ENCODE measurements at places on chromosomes 3 and 15.

GRCh38 chr15:98785807-98786621 lies 137.7 kb downstream of the IGF1R start:
- DNase-seq: no peak

- DNase-seq: no peak
Observed at GRCh38 chr3:128490650-128490914, 2.4 kb downstream of the GATA2 start.

DNA sequence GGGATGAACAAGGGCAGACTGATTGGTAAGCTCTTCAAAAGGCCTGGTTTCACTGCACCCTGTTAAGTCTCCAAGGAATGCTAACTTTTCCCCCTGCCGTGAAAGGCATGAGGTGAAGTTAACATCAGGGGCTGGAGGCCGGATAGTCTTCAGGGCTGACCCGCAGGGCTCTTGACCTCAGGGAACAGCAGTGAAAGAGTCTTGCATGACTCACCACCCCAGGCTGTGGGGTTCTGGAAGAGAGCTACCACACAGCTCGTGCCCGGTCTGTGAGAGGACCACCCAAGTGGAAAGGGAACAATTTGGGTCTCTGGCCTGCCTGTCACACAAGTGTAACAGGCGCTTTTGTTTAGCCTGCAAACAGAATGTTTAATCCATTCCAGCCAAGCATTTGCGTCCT lies 504.9 kb downstream of the EDEM1 start:
- no peak for DNase-seq

DNA sequence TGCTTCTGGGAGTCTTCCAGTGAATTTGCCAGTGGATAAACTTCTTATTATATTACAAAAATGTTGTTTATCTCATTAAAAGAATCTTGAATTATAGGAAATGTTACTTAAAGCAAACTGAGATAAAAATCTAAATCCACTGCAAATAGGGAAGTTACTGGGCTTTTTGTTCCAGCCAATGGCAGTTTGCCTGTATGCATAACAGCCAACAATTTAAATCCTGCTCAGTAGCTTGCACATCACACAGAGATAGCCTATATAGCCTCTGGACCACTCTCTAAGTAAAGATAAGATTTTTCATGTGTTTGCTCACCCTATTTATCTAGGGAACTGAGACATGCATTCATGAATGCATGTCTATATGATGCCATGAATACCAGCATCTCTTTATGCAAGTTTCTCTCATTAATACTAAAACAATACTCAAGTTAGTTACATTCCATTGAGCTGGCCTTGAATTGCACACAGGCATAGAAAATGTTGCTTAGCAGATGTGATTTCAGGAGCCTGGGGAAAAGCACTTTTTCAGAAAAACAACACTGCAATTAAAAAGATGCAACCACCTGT lies 92.1 kb upstream of the GPR149 start:
- no peak for DNase-seq

GRCh38 chr3:123807820-123808219 lies 76.3 kb downstream of the MYLK start:
- DNase-seq: no peak

All from inflammatory macrophage treated with lipopolysaccharide for 1 hour (primary cell).